Stimulated activated CD4-positive, alpha-beta T cell treated with anti-CD3 and anti-CD28 coated beads, TNF-alpha, amount 100 ng/mL, for 1 hour (primary cell): ENCODE measurements at places on chromosomes 4 and X.

DNA sequence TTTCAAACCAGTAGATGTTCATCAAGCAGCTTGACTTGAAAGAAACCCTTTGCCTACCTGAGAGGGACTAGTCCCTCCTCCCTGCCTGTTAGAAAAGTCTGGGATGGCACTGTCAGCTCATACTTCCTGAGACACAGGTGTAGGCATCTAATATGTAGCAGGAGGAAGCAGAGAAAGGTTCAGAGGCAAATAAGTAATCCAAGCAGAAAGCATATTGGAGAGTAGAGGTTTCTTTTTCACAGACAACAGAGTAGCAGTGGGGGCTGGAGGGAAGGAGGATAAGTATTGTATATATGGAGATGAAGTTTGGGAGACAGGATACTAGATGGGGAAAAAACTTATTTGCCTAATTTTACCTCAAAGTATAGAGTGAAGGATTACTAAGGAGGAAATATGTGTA, 81.5 kb downstream of the FNIP2 start:
- no peak for DNase-seq

GRCh38 chr4:4666187-4666586, 124.3 kb upstream of the STX18 start:
- no peak for DNase-seq

DNA sequence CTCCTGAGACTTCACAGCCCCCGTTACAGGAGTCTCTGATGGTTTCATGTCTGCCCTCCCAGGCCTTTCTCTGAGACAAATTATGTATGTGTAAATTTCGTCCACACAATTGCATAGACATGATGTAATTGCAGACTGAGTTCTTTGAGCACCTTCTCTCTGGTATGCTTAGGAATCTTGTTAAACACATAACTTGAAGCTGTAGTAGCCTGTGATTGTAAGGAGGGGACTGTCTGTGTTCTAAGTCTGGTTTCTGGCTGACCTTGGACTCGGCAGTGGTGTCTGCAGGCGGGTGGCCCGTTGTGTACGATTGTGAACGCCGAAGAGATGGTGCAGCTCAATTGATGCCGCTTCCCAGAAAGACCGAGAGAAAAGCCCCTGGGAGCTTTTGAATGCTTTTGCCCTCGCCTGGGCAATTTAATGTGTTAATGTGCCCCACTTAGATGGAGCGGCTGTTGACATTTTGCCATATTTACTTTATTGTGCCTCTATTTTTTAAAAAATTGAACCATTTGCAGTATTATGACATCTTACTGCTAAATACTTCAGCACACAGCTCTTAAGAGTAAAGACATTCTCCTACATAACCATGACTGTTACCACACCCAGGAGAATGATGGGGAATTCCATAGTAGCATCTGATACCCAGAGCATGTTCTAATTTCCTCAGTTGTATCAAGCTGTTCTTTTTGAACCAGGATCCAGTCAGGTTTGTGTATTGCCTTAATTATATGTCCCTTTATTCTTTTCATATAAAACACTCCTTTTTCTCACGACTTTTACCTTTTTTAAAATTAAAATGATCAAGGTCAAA, 58.4 kb upstream of the TADA2B start:
- DNase-seq: no peak

GRCh38 chrX:40054793-40055192, 43.0 kb downstream of the BCOR start:
- no peak for DNase-seq

GRCh38 chrX:2445662-2446623, 54.8 kb downstream of the DHRSX start:
- DNase-seq: no peak

GRCh38 chrX:104112326-104112951, at the start of gene ZCCHC18:
Gene ZCCHC18 (plus strand): TSS chrX:104112523. CDS start chrX:104114112, 1,589 bp downstream.
- peak; percentile 10 for DNase-seq

DNA sequence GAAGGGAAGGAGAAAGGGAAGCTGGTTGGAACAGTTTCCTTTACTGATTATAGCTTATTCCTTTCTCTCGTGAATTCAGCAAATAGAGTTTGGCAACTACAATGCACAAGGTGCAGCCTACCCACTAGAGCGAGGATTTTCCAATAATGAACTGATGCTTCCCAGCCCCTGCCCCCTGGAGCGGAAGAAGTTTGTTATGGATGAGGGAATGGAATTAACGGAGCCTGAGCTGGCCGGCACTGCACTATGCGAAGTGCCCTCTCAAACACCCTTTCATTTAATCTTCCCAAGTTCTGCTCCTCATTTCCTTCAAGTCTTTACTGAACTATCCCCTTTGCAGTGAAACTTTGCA, 42.5 kb upstream of the CBR4 start:
- DNase-seq: no peak

DNA sequence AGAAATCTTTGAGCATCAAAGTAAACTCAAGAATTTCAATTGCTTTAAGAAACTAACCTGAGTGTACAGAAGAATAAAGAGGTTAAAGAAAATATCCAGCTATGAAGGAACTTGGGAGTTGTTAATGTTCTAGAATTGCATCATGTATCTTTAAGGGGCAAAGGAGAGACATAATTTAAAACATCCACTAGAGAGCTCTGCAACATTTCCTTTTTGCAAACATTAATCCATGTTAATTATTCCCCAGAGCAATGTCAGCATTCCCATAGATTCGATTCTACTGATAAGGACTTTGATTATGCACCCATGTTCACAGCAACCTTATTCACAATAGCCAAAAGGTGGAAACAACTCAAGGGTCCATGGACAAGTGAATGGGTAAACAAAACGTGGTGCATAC, 80.2 kb upstream of the SORBS2 start:
- DNase-seq: no peak

DNA sequence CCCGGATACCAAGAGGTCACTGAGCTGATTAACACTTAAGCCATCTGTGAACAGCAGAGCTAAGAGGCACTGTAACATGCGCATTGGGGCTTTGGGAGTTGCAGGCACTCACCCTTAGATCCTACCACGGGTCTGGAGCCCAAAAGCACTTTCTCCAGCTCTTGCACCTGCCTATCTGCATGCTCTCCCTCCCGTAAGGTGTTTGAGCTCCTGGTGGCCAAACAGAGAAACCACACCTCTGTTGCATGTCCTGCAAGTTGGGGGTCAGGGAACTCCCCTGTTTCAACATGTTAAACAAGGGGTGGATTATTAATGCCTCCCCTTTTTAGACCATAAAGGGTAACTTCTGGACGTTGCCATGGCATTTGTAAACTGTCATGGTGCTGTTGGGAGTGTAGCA, 49.8 kb downstream of the GYPA start:
- no peak for DNase-seq

GRCh38 chr4:155964016-155964891, 10.6 kb upstream of the CTSO start:
- no peak for DNase-seq

- no peak for DNase-seq
Observed at GRCh38 chrX:154063234-154063633, 34.3 kb downstream of the MECP2 start.

DNA sequence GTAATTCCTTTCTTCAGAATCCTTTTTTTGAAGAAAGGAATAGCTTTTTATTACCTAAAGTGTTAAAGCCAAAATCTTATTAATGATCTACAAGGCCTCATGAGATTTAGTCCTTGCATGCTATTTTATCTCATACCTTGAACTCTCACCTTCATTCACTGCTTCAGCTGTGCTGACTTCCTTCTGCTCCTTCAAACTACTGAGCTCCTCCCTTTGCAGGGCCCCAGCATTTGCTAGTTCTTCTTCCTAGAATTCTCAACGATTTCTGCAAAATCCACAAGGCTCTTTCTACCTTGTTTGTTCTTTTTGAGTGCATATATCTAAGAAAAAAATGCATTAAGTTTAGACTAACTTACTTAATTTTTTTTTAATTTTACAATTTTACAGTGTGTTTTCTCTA, 619.5 kb downstream of the EPHA5 start:
- DNase-seq: no peak

DNA sequence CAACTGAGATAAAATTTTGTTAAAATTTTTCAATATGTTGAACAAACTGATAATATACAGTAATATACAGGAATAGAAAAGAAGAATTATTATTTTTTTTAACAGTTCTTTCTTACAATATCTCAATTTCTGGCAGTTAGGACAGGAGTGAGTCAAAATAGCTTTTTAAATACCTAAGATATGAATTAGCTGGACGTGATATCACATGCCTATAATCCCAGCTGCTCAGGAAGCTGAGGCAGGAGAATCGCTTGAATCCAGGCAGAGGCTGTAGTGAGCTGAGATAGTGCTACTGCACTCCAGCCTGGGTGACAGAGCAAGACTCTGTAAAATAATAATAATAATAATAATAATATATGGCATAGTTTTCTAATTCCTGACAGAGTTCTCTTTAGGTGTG, 1039.3 kb downstream of the STPG2 start:
- no peak for DNase-seq

- DNase-seq: no peak
Observed at GRCh38 chrX:76127341-76127740, 45.5 kb upstream of the PBDC1 start.
